Skin of body (tissue), 3 donors: ENCODE measurements at places on chromosomes 7 and 10.

- DNase-seq, result no peak
Measured at GRCh38 chr10:3622845-3623621, 162.0 kb downstream of the KLF6 start.

GRCh38 chr10:42952349-42952748 lies 124.5 kb upstream of the RET start:
- no peak for DNase-seq

DNA sequence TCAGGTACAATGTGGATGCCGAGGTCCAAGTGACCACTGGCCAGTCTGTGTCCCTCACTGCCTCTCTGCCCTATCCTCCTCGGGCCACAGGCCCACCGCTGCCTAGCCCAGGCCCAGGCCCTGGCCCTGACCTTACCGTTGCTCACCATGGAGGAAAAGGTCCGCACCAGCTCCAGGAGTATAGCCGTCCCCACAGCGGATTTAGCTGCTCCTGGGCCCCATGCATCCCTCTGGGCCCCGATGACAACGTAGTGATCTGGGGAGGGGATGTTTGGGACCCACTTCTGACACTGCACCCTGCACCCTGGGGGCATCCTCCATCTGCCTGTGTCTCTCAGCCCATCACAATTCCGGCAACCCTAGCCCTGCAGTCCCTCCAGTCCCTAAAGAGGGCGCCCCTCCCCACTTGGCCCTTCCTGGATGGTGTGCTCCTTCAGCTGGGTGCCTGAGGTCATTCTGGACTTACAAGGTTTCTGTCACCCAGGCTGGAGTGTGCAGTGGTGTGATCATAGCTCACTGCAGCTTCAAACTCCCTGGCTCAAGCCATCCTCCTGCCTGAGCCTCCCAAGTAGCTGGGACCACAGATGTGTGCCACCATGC lies 12.1 kb downstream of the TFR2 start:
- no peak for DNase-seq

GRCh38 chr7:12851142-12851541 lies 163.7 kb downstream of the ARL4A start:
- DNase-seq, result no peak

DNA sequence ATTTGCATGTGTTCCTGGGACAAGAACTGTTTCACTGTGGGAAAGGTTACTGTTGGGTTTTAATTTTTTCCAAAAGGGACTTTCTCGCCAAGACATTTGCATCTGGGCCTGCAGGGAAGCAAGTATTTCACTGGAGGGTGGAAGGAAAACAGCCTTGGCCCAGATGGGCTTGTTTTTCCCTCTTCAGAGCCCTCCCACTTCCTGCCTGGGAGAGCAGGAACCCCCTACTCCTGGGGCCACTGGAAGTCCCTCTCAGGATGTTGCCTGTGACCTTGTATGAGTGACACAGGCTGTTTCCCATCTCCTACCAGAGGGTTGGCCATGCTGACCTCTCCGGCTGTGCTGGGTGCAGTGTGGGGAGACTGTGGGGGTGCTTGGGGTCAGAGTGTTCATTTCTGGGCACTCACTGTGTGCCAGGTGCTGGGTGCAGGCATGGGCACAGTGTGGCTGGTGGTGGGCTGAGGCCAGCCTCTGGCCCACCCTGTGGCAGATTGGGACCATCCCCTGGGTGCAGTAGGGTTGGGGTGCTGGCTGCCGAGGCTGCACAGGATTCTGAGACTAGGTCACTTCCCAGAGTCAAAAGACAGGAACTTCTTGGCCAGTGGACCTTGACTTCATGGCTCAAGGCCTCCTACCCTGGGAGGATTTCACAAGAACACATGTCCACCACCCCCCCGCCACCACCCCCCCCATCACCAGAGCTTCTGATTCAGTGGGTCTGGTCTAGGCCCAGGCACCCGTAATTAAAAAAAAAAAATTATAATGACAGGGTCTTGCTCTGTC lies 10.2 kb downstream of the TSPAN15 start:
- DNase-seq, result peak; percentile 87

DNA sequence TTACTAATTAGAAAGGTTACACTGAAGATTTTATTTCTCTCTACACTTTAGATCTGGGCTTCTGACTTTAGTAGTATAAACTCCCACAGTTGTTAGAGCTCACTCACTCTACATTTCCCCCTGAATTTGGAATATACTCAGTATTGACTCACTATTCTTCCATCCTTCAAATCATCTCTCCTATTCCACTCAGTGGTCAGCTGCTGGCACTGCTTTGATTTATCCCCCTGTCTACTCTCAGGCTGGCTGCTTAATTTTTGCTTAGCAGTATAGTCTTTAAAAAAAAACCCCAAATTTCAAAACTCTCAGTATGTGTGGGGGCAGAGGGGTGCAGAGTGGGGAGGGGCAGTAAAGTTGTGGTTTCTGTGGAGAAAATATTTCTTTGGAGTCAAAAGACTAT lies 68.9 kb downstream of the CDK6 start:
- no peak for DNase-seq

DNA sequence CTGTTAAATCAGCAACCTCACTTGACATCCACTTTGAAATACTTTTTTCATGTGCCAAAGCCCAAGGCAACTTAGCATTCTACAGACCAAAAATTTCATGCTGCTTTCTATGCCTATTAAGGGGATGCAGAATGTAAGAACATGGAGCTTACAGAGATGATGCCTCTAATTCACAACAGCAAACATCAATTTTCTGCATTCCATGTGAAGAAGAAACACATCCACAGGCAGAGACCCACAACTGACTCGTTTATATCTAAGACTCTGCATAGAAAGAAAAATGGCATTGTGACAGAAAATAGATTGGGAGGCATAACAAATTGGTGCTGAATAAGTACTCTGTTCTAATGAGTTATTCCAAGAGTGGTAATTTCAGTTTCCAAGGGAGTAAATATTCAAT lies 107.6 kb downstream of the SGMS1 start:
- DNase-seq, result peak; percentile 30

GRCh38 chr7:91659096-91659495 lies 221.4 kb downstream of the MTERF1 start:
- DNase-seq, result no peak

DNA sequence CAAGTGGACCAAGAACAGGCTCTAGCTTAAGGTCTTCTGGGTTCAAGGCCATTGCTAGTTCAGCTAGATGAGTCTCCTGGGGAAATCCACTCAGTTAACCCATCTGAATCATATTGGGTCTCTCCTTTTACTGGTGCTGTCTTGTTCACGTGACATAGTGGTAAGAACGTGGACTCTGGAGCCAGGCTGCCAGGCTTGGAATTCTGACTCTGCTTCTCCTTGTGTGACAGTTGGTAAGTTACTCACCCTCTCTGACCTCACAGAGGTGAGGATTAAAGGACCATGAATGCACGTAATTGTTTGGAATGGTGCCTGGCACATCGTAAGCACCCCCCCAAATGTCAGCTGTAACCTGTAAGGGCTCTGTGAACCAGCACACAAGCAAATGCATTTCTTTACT lies 9.7 kb upstream of the CALU start:
- no peak for DNase-seq

DNA sequence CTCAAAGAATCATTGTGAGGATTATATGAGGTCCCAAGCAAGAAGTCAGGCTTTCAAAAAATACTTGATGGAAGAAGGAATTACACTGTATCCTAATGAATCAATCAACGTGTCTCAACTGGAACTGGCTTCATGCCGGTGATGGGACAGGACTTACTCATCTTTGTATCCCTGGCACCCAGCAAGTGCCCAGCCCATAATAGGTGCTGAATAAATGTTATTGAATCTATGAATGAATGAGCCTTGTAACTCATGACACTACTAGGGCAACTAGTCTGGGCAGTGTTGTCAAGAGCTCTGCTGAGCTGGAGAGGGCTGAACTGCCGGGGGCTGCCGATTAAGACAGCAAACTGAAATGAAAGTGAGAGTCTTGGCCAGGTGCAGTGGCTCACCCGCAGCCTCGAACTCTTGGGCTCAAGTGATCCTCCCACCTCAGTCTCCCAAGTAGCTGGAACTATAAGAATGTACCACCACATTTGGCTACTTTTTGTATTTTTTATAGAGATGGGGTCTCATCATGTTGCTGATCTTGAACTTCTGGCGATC lies 87.2 kb upstream of the KIF5B start:
- DNase-seq, result no peak

- no peak for DNase-seq
Measured at GRCh38 chr7:139731802-139732470, 45.9 kb downstream of the HIPK2 start.

DNA sequence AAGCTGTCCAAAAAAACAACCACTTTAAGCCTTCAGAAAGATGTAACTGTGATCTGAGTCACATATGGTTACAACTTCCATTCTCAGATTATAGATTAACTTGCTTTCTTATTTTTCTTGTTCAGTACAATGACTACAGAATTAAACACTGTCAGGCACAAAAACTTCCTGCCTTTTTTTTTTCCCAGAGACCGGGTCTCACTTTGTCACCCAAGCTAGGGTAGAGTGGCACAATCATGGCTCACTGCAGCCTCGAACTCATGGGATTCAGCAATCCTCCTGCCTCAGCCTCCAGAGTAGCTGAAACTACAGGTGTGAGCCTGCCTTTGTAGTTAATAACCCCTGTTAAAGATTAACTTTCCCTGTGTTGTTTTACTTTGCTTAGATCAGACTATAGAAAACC lies 163.2 kb downstream of the AVL9 start:
- no peak for DNase-seq

DNA sequence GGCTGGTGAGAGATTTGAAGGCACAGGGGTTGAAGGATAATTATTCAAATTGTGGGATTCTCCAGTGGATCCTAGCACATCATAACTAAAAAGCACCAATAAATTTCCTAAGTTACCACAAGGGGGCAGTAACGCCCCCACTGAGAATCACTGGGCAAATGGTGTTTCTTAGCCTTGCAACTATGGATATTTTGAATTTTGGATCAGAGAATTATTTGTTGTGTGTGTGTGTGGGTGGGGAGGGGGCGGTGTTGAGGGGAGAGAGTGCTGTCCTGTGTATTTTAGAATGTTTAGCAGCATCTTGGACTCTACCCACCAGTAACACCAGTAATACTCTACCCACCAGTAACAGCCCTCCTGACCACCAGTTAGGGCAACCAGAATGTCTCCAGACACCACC lies 63.3 kb upstream of the PRKG1 start:
- DNase-seq, result peak; percentile 27

GRCh38 chr7:24199978-24200377 lies 84.0 kb upstream of the NPY start:
- no peak for DNase-seq

DNA sequence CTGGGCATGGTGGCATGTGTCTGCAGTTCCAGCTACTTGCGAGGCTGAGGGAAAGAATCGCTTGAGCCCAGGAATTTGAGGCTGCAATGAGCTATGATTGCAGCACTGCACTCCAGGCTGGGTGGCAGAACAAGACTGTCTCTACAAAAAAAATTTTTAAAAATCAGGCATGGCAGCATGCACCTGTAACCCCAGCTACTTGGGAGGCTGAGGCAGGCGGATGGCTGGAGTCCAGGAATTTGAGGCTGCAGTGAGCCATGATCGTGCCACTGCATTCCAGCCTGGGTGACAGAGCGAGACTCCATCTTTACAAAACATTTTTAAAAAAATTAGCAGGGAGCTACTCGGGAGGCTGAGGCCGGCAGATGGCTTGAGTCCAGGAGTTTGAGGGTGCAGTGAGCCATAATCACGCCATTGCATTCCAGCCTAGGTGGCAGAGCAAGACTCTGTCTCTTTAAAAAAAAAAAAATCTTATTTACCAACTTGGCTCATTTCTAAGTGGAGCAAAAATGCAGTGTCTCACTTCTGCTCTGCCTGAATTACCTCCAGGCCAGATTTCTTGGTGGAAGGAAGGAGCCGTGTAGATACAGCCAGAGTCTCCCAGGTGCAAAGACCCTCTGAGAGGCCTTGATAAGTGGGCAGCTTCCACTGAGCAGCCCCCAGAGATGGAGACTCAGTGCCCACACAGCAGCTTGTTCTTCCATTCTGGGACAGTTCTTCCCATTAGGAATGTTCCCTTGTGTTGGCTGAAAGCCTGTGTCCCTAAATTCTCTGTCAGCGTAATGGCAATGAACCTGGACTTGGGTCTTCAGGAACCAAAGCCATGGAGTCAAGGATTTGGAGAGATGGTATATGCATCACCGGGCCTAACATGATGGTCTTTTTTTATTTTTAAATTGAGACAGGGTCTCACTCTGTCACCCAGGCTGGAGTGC lies 30.0 kb downstream of the GTF2IRD1 start:
- no peak for DNase-seq

- DNase-seq, result no peak
Measured at GRCh38 chr7:123355576-123356190, 155.9 kb upstream of the SLC13A1 start.

DNA sequence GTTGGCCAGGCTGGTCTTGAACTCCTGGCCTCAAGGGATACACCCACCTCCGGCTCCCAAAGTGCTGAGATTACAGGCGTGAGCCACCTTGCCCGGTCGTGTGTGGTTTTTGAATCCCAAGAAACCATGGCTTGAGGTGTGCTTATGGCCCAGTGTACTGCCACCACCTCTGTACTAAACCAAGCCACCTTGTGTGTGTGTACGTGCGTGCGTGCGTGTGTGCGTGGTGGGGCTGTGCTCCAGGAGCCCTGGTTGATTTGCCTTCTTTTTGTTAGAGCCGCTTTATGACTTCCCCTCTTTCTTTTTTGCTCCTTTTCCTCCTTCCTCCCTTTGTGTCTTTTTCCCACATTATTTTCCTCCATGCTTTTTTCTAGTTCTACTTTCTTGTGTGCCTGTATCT lies 121.4 kb downstream of the CAMK1D start:
- DNase-seq, result no peak

- DNase-seq, result no peak
Measured at GRCh38 chr10:97575127-97575668, 2.6 kb downstream of the ANKRD2 start.

DNA sequence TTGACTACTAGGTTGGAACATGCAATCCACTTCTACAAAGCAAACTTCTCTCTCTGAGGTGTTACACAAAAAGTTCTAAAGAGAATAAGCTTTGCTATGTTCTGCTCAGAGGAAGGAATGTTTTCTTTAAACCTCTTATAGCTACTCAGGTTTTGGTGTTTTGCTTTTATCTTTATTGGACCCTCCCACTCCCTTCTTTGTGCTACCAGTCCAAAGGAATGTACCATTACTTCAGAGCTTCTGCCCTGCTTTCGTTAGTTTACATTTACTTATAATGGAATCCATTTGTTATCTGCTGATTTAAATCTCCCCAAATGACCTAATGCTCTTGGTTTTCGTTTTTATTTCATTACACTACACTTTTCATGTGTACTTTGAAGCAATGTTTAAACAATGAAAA lies 154.9 kb downstream of the ATE1 start:
- no peak for DNase-seq

DNA sequence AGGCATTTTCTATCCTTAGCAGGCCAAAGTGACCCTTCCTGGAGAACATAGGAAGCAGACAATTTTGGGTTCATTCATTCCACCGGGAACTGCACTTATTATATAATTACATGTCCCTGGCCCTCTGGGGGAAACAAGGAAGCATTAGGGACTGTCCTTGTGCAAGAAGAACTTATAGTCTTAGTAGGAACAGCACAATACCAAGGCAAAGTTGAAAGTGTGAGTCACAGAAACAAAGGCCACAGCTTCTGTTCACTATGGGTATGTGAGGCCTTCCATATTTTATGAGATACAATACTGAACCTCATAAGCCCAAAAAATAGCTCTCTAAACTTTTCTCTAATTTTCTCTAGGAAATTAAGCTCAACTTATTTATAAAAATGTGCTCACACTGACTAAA lies 18.4 kb upstream of the AKR1B10 start:
- no peak for DNase-seq

GRCh38 chr7:11760372-11760771 lies 71.6 kb downstream of the THSD7A start:
- DNase-seq, result peak; percentile 75

GRCh38 chr10:98910546-98910945 lies 325.1 kb downstream of the HPSE2 start:
- DNase-seq, result no peak

- no peak for DNase-seq
Measured at GRCh38 chr10:110414548-110415309, 83.0 kb upstream of the DUSP5 start.
